ENCODE measurements at places on chromosomes 13 and 19.

GRCh38 chr13:96403651-96404050 lies 313.7 kb downstream of the HS6ST3 start:
- DNase-seq = no peak

GRCh38 chr13:94387047-94387446 lies 92.4 kb downstream of the DCT start:
- DNase-seq = no peak

- peak; percentile 56 for DNase-seq
Measured at GRCh38 chr19:38617764-38618589, at the start of gene MAP4K1. MAP4K1 (minus strand) TSS chr19:38617953; CDS start chr19:38617895, 58 bp downstream.

- no peak for DNase-seq
Measured at GRCh38 chr13:50599927-50600326, 243.6 kb downstream of the DLEU7 start.

DNA sequence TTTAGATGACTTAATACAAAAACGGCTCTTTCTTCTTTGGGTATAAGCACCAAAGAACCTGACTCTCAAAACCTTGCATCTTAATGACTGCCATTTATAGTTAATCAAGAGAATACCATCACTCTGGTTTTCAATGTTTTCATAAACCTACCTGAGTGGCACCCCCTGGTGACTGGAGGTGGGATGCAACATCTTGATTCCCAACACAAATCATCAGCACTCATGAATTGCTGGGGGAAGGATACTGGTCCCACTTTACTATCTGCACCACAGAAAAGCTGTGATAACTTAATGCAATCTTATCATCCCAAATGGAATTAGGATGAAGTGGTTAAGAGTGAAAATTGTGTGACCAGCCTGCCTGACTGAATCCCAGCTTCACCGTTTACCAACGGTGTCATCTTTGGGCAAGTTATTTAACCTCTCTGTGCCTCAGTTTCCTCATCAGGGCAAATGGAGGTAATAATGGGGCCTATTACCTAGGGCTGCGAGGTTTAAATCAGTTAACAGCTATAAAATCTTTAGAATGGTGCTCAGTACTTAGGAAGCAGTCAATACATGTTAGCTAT lies 366.4 kb downstream of the KLF12 start:
- no peak for DNase-seq

GRCh38 chr13:104431895-104432294 lies 1365.7 kb upstream of the SLC10A2 start:
- no peak for DNase-seq

DNA sequence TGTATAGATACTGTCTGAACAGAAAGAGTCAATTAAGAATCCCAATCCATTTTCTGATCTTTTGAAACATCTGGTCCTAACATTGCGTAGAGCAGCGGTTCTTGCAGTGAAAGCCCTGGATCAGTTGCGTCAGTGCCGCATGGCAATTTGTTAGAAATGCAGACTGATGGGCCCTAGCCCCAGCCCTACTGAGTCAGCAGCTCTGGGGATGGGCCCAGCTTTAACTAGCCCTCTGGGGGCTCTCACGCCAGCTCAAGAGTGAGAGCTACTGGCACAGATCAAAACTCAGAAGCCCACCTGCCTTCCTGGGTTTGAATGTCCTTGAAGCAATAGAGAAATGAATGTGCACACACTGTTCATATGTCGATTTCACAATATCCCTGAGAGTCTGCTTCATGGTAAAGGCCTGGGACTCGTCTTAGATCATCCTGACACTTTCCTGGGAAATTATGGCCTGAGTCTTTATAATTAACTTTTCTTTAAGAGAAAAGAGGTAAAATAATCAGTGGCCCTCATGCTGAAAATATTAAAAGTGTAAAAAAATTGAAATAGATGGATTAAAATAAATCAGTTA lies 206.8 kb upstream of the TMTC4 start:
- DNase-seq = no peak

DNA sequence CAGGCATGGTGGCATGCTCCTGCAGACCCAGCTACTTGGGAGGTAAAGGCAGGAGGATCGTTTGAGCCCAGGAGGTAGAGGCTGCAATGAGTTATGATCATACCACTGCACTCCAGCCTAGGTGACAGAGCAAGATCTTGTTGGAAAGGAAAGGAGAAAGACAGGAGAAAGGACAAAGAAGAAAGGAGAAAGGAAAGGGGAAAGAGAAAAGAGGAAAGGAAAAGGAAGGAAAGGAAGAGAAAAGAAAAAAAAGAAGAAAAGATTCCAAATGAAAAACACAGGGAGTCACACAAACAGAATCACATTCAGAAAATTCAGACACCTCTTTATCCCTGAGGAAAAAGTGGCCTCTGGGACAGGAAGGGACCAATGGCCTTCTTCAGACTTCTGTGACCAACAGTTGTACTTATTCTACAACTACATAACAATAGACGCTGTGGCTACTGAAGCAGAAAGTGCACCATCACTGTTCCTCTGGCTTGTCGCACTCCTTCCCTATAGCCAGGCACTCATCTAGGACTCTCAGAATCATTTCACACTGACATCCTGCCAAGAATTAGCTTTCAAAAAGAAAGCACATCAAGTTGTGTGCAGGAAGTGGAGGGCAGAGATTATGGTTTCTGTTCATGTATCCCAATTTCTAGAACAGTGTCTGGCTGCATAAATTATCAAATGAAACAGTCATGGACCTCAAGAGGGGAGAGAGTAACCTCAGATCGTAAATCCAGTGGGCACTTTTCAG lies 5.9 kb downstream of the MTMR6 start:
- no peak for DNase-seq

GRCh38 chr19:49520705-49521319 lies 7.0 kb upstream of the RCN3 start:
- DNase-seq = no peak

DNA sequence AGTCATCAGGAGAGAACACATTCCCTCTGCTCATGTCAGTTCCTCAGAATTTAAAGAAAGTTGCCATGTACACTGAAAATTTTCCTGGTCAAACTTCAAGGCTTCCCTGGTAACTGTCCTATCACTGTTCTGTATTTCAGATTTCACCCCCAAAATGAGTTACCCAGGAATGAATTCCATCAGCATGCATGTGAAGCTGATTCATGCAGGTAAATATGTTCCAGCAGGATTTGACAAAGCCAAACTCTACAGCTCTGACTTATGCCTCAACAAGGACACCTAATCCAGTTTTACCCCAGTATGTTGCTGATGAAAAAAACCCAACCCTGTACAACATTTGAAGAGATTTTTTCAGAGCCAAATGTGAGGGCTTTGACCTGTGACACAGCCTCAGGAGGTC lies 21.5 kb downstream of the LIG4 start:
- DNase-seq = no peak

GRCh38 chr19:3343619-3344502 lies 22.5 kb upstream of the NFIC start:
- no peak for DNase-seq

- DNase-seq = no peak
Measured at GRCh38 chr19:12521996-12522395, 29.3 kb downstream of the ZNF564 start.

All from stimulated activated CD8-positive, alpha-beta memory T cell treated with anti-CD3 and anti-CD28 coated beads, Interleukin-15, amount 100 ng/mL, for 48 hours (primary cell).